ENCODE measurements at places on chromosomes 12 and 14. TPM values are rescaled to one million over a fixed set of nuclear protein-coding genes. Genes with fewer than 3 reads are reported as not detected.

- no peak for DNase-seq
These were observed 412.3 kb downstream of the RAD51B start for GRCh38 chr14:68231898-68232297.

Gene CDCA3
- 129 TPM for total RNA-seq

DNA sequence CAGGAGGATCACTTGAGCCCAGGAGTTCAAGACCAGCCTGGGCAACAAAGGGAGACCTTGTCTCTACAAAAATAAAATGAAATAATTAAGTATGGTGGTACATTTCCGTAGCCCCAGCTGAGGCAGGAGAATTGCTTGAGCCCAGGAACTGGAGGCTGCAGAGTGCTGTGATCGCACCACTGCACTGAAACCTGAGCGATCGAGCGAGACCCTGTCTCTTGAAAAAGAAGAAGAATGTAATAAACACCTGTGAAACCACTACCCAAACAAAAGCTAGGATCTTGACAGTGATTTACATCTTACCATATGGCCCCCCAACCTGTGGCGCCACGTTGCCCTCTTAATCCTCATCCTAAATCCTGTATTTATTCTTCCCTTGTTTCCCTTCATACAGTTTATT, 5.7 kb upstream of the DTX1 start:
- DNase-seq, result no peak

DNA sequence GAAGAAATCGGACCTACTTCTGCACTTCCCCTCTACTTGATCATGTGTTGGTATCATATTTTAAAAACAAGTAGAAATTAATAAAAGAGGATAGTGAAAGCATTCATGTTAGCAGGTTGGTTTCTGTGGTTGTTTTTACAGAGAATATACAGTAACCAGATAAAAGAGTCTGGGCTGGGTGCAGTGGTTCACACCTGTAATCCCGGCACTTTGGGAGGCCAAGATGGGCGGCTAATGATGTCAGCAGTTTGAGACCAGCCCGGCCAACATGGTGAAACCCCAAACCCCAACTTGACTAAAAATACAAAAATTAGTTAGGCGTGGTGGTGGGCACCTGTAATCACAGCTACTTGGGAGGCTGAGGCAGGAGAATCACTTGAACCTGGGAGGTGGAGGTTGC, 55.9 kb downstream of the LRP6 start:
- DNase-seq, result no peak

DNA sequence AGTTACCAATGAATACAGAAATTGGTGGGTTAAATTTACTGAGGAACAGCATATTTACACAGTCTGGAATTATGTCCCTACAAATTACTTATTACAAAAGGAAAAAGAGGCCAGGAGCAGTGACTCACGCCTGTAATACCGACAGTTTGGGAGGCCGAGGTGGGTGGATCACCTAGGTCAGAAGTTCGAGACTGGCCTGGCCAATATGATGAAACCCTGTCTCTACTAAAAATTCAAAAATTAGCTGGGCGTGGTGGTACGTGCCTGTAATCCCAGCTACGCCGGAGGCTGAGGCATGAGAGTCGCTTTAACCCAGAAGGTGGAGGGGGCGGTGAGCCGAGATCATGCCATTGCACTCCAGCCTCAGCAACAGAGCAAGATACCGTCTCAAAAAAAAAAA, 52.6 kb downstream of the HECTD1 start:
- DNase-seq, result no peak

DNA sequence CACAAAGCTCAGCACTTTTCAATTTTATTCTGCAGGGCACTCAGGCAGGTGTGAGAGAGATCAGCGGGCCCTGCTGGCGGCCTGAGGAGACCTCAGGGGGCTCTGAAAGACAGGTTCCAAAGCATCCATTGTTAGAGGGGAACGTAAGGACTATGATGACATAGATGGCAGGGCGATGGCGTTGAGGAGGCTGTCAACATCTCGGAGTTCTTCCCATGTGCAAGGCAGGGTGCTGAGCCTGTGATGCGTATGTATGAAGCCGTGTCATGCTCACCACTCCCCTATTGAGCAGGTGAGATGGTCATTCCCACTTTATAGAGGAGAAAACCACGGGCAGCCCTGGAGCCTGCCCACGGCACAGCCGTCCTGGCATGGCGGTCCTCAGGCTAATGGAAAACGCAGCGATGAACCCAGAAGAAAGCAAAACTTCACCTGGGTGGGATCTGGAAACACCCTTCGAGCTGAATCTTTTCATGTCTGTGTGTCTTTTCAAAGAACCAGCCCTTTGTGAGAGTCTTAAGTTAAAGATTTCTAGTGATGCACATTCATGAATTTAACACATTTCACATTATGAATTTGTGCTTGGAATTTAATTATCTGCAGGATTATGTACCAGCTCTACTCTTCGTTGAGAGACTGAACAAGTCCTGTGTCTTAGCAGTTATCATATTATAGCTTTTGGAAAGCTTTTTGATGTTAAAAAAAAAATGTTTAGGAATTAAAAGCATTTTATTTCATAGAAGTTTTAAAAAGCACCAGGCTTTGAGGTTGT, 64.7 kb downstream of the RIMBP2 start:
- no peak for DNase-seq

DNA sequence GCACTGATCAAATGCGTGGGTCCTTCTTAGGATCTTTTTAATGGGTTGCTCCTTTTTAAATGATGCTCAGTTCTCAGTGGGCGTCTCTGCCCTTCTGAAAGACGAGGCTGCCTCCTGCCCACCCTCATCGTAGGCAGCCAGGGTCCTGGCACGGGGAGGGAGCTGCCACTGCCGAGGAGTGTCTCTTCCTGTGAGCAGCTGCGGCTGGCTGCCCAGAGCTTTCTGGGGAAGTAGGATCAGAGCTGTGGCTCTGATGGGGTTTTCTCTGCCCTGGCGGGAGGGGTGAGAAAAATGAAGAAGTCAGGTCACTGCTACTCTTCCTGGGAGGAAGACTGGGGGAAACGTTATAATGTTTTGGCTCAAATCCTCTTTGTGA, 31.1 kb upstream of the BEGAIN start:
- no peak for DNase-seq

All from HT1080 (cell line).